Upper lobe of left lung (tissue), 6 donors: ENCODE measurements at places on chromosomes 11 and 22. TPM values are rescaled to one million over a fixed set of nuclear protein-coding genes. Genes with fewer than 3 reads are reported as not detected.

GRCh38 chr11:46387919-46388618 is 3.5 kb downstream of the CHRM4 start:
- H3K4me3 ChIP-seq = no peak overlapping the region
- H3K27ac ChIP-seq = no peak overlapping the region
- no peaks in the 10 kb centered on the region for H3K36me3 ChIP-seq
- no peak for DNase-seq
- peaks cover 36% of the 10 kb centered on the region for H3K27me3 ChIP-seq

DNA sequence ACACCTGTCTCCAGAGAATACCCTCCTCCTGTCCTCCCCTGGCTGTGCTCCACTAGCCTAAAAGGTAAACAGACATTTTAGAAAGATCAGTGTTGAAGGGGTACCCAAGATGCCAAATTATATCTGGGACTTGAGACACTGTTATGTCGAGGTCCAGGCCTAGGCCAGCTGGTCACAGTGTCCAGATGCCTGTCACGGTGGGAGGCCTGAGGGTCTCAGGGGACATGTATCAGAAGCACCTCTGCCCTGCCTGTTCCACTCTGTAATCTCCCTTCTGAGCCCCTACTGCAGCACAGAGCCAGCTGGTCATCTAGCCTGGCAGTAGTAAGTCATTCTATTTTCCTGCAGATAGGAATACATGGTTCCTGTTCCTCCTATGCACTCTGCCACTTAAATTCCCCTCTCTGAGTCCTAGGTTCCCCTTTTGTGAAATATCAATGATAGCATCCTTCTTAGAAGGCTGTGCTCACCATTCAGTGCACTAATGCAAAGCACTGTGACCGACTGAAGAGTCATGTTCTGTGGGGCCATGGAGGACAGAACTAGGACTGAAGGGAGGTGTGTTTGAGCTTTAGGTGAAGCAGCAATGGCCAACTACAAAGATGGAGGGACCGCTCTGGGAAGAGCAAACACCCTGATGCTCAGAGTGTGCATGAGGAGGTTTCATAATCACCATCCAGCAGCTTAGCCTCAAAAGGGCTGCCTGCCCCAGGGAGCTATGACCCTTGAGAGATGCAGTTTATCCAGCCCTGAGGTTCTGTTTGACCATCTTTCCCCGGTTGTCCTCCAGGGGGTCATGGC is 44.8 kb upstream of the TUB start:
- H3K36me3 ChIP-seq = no peaks in the 10 kb centered on the region
- H3K4me1 ChIP-seq = peaks cover 8% of the 10 kb centered on the region
- H3K27ac ChIP-seq = no peak overlapping the region
- peaks cover 4% of the 10 kb centered on the region for H3K27me3 ChIP-seq
- no peak overlapping the region for H3K4me3 ChIP-seq

Gene TYR
- total RNA-seq = not detected

GRCh38 chr22:24521791-24522245 is 26.7 kb downstream of the UPB1 start:
- H3K36me3 ChIP-seq = no peaks in the 10 kb centered on the region
- peak; percentile 89 for DNase-seq
- no peaks in the 10 kb centered on the region for H3K27me3 ChIP-seq
- H3K4me1 ChIP-seq = peaks cover 16% of the 10 kb centered on the region
- H3K27ac ChIP-seq = no peak overlapping the region
- no peak overlapping the region for H3K4me3 ChIP-seq

DNA sequence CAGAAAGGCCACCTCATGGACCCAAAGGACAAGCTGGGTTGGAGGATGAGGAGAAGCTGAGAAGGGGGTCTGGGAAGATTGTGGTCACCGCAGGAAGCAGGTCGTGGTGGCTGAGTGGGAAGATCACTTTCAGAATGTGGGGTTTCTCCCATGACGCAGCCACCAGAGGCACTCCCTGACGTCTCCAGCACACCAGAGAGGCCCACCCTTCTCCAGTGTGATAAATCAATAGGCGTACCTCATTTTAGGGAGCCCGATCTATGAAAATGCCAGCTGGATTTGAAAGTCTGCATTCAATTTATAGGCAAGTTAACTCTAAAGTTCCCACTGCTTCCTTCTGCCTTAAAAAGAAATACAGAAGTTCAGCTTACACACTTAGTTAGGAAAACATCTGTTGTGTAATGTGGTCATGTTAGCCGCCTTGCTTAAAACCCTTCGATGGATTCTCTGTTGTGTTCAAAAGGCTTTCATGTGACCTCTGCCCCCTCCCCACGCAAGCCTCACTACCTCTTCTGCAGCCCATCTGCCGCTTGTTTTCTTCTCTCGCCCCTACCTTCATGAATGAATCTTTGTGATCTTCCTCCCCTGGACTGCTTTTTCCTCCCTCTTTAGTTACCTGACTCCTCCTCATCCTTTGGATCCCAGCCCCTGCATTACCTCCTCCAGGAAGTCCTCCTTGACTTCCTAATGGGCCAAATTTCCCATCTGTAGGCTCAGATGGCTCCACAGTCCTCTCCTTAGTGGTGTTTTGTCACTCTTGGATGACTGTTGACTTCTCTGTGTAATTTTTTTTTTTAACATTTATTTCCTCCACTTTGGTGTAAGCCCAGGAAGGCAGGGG is 10.7 kb downstream of the TSPAN18 start:
- H3K4me1 ChIP-seq = peaks cover 8% of the 10 kb centered on the region
- H3K27ac ChIP-seq = no peak overlapping the region
- no peak for DNase-seq
- H3K4me3 ChIP-seq = no peak overlapping the region
- no peaks in the 10 kb centered on the region for H3K27me3 ChIP-seq

Gene OR2AG1
- total RNA-seq = not detected

- DNase-seq = no peak
- H3K27me3 ChIP-seq = no peaks in the 10 kb centered on the region
- no peaks in the 10 kb centered on the region for H3K36me3 ChIP-seq
- H3K4me1 ChIP-seq = no peaks in the 10 kb centered on the region
- H3K27ac ChIP-seq = no peak overlapping the region
These were observed 438.1 kb downstream of the SOX6 start for GRCh38 chr11:15918212-15918611.

GRCh38 chr11:88301488-88302140 is 35.9 kb downstream of the CTSC start:
- peaks cover 6% of the 10 kb centered on the region for H3K4me1 ChIP-seq
- H3K36me3 ChIP-seq = no peaks in the 10 kb centered on the region
- no peaks in the 10 kb centered on the region for H3K27me3 ChIP-seq

DNA sequence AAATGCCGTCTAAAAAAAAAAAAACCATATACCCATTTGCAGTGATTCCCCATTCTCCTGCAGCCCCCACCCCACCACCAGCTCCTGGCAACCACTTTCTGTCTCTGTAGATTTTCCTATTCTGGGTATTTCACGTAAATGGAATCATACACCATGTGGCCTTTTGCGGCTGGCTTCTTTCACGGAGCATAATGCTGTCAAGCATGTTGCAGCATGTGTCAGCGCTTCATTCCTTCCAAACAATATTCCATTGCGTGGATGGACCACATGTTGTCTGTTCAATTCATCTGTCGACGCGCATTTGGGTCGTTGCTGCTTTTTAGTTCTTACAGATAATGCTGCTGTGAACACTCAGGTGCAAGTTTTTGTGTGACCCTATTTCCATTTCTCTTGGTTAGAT is 14.8 kb upstream of the EMID1 start:
- no peaks in the 10 kb centered on the region for H3K4me1 ChIP-seq
- no peaks in the 10 kb centered on the region for H3K27me3 ChIP-seq
- no peak overlapping the region for H3K4me3 ChIP-seq
- H3K27ac ChIP-seq = no peak overlapping the region
- no peaks in the 10 kb centered on the region for H3K36me3 ChIP-seq

DNA sequence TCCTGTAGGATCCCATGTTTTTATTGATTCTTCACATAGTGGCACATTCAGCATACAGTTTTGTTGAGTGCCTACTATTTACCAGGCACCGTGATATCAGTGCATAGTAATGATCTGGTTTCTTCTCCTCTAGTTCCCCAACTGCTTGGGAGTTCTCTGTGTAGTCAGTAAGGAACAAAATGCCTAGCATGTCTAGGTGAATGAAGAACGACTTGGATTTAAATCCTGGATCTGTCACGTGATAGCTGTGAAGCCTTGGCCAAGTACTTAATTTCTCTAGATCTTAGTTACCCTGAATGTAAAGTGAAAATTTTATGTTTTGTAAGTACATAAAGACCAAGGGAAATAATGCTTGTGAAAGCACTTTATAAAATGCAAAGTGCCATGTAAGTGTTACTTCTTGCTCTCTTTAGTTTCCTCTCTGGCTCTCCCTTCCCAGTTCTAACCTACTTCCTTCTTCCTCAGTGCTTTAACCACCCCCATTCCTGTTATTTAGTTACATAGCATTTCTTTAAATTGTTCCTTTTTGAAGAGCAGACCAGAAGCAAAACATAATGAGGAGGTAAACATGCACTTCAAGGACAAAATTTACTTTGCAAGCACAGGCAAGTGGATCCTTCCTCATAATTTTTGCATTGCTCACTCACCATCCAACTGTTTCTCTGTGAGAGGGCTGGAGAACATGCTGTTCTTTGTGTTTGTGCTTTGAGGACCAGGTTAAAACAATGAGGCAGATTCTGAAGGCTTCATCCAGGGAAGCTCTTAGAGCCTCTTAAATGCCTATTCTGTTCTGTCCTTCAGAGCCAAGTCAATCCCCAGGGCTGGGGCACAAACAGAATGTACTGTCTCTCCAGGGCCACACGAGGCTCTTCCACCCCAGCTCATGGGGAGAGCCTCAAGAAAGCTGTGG is 353.9 kb upstream of the TENM4 start:
- H3K4me1 ChIP-seq = no peaks in the 10 kb centered on the region
- H3K27me3 ChIP-seq = no peaks in the 10 kb centered on the region
- peak; percentile 28 for DNase-seq
- no peak overlapping the region for H3K4me3 ChIP-seq

GRCh38 chr11:32706985-32707741 is 87.3 kb downstream of the CCDC73 start:
- no peak overlapping the region for H3K4me3 ChIP-seq
- no peaks in the 10 kb centered on the region for H3K36me3 ChIP-seq
- H3K27me3 ChIP-seq = no peaks in the 10 kb centered on the region
- no peaks in the 10 kb centered on the region for H3K4me1 ChIP-seq
- no peak overlapping the region for H3K27ac ChIP-seq

DNA sequence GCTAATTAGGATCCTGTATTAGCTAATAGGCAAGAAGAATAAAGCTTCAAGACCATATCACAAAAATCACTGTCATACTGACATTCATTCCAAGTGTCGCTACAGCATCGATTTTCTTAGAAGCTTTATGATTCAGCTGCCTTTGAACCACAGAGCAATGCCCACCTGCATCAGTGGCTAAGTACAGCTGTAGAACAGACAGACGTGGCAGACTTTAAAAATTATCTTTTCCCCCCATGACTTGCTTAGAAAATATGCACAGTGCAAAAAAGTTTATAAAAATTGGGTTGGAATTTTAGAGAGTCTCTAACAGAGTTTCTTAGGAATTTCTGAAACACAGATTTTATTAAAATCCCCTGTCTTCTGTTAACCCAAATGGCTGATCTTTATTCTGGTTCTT is 120.8 kb downstream of the CADM1 start:
- H3K27me3 ChIP-seq = no peaks in the 10 kb centered on the region
- H3K4me3 ChIP-seq = no peak overlapping the region
- no peak for DNase-seq
- H3K4me1 ChIP-seq = no peaks in the 10 kb centered on the region
- no peak overlapping the region for H3K27ac ChIP-seq
- no peaks in the 10 kb centered on the region for H3K36me3 ChIP-seq

DNA sequence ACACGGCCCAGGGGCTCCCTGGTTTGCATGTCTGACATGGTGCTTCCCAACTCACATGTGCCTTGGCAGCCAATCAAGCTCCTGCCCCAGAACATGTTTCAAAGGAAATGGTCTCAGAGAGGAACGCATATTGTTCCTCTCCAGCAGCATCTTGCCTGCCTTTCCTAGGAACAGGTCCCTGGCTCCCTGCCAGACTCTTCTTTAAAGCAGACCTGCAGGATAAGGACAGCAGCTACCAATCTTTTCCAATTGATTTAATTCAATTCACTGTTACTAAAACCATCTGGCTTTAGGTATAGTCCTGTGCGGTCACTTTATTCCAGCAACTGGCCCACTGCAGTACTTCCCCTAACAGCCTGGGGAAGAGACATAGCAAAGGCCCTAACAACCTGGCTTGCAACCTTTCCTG is 79.9 kb downstream of the AMBRA1 start:
- peaks cover 12% of the 10 kb centered on the region for H3K4me1 ChIP-seq
- peak overlapping the region; percentile 25 for H3K27ac ChIP-seq
- no peak for DNase-seq
- no peaks in the 10 kb centered on the region for H3K36me3 ChIP-seq

Gene CDC45
- 1.9 TPM for total RNA-seq

Gene KRTAP5-8
- total RNA-seq = not detected

DNA sequence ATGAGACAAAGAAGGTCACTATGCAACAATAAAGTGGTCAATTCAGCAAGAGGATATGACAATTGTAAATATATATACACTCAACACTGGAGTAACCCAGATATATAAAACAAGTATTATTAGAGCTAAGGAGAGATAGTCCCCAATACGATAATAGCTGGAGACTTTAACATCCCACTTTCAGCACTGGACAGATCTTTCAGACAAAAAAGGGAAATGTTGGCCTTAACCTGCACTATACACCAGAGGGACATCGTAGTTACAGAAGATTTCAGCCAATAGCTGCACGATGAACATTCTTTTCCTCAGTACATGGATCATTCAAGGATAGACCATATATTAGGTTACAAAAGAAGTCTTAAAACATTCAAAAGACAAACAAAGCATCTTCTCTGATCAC is 29.9 kb downstream of the PIWIL3 start:
- H3K4me1 ChIP-seq = no peaks in the 10 kb centered on the region
- no peaks in the 10 kb centered on the region for H3K36me3 ChIP-seq
- H3K27me3 ChIP-seq = no peaks in the 10 kb centered on the region
- no peak overlapping the region for H3K27ac ChIP-seq
- no peak for DNase-seq

DNA sequence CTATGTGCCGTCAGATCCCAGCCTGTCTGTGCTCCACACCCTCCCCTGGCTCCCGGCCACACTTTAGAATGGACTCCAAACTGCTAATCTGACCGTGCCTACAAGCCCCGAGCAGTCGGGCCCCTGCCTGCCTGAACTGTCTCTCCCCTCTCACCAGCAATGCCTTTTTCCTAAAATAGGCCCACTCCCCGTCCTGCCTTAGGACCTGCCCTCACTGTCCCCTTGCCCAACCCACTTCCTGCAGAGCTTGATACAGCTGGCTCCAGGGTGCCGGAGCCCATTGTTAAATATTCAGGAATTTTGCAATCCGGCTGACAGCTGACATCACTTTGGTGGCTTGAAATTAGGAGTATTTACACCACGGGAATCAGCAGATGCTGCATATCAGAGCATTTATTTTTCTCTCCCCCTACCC is 21.4 kb downstream of the MN1 start:
- H3K4me3 ChIP-seq = no peak overlapping the region
- peaks cover 15% of the 10 kb centered on the region for H3K4me1 ChIP-seq
- peak overlapping the region; percentile 80 for H3K27ac ChIP-seq
- DNase-seq = no peak
- H3K36me3 ChIP-seq = no peaks in the 10 kb centered on the region

- H3K4me1 ChIP-seq = no peaks in the 10 kb centered on the region
- no peak overlapping the region for H3K27ac ChIP-seq
- H3K36me3 ChIP-seq = no peaks in the 10 kb centered on the region
- no peak for DNase-seq
These were observed 15.3 kb upstream of the CWF19L2 start for GRCh38 chr11:107472966-107473365.

Gene RIMBP3C
- not detected for total RNA-seq

- no peak overlapping the region for H3K27ac ChIP-seq
- no peak for DNase-seq
- no peak overlapping the region for H3K4me3 ChIP-seq
- H3K36me3 ChIP-seq = no peaks in the 10 kb centered on the region
These were observed 3.1 kb upstream of the GSC2 start for GRCh38 chr22:19152942-19153883.

GRCh38 chr11:726278-727220 is 20.5 kb downstream of the EPS8L2 start:
- H3K27ac ChIP-seq = no peak overlapping the region
- H3K4me1 ChIP-seq = peaks cover 39% of the 10 kb centered on the region
- peak; percentile 57 for DNase-seq
- no peaks in the 10 kb centered on the region for H3K36me3 ChIP-seq
- H3K27me3 ChIP-seq = peaks cover 18% of the 10 kb centered on the region
